ENCODE measurements at places on chromosomes 4 and X.

DNA sequence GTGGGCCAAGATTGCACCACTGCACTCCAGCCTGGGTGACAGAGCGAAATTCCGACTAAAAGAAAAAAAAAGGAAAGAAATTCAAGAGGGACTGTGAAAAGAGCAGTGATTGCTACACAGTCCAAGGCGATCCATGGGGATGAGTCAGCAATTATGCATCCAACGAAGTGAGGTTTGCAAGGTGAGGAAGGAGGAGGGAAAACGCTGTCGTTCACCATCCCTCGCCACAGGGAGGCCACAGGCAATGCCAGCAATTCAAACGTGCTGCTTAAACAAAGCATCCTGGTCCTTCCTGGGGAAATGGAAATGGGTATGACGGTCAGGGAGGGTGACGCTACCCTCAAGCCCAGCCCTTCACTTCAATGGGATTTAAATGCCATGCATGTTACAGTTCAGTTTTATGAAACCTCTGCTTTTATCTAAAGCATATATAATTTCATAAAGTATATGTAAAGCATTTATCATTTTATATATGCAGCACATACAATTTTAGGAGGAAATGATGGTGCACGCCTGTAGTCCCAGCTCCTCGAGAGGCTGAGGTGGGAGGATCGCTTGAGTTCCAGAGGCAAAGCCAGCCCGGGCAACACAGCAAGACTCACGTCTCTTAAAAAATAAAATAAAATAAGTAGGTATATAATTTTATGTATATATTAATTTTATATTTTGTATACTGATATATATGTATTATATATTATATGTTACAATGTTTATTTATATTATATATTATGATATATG is 108.7 kb downstream of the DHRSX start:
- peak; percentile 64 for DNase-seq

DNA sequence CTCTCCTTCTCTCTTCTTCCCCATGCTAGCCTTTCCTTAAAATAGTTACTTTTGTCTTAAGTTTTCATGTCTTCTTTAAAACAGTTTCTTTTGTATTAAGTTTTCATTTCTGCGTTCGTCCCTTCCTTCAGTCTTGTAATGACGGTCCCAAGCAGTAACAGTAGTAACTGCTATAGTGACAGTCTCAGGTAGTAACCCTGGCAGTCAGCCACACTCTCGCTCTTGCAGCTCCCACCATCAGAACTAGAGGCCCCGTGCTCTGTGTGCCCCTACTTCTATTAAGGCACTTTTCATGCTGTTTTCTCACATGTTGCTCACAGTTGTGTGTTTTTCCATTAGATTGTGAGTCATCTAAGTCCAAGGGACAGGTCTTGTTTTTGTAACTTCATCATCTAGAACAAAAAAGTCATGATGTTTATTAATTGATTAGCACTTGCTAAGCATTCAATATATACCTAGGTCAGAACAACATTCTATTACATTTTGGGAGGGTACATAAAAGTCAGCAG is 49.3 kb downstream of the C4orf33 start:
- DNase-seq, result no peak

GRCh38 chrX:37697169-37697760 is 11.7 kb downstream of the XK start:
- DNase-seq, result no peak

GRCh38 chr4:6435010-6435409 is 37.4 kb downstream of the PPP2R2C start:
- peak; percentile 8 for DNase-seq

DNA sequence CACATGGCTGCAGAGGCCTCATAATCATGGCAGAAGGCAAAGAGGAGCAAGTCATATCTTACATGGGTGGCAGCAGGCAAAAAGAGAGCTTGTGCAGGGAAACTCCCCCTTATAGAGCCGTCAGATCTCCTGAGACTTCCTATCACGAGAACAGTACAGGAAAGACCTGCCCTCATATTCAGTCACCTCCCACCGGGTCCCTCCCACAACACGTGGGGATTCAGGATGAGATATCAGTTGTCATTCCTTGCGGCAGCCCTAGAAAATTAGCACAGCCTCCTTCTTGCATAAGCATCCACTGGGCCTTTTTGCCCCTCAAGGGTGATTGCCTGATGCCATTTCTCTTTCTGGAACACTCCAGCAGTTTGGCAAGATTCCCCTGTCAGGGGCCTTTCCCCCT is 61.7 kb upstream of the STX18 start:
- DNase-seq, result no peak

DNA sequence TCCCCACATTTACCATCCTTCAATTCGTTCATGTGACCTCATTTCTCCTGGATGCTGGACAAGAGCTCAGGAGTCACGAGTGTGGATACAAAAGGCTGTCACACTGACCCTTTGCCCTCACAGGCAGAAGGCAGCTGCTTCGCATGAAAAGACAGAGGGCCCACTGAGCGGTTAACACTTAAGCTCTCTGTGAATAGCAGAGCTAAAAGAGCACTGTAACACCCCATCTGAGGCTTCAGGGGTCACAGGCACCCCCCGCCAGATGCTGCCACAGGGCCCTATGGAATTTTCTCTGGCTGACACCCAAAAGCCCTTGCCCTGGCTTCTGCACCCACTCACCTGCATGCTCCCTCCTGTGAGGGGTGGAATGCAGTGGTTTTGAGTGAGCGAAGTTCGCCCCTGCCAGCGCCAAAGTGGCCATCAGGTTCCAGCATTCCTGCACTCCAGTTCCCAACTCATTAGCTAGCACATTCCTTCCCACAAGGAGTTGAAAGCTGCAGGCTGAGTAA is 360.9 kb downstream of the PPP3CA start:
- no peak for DNase-seq

DNA sequence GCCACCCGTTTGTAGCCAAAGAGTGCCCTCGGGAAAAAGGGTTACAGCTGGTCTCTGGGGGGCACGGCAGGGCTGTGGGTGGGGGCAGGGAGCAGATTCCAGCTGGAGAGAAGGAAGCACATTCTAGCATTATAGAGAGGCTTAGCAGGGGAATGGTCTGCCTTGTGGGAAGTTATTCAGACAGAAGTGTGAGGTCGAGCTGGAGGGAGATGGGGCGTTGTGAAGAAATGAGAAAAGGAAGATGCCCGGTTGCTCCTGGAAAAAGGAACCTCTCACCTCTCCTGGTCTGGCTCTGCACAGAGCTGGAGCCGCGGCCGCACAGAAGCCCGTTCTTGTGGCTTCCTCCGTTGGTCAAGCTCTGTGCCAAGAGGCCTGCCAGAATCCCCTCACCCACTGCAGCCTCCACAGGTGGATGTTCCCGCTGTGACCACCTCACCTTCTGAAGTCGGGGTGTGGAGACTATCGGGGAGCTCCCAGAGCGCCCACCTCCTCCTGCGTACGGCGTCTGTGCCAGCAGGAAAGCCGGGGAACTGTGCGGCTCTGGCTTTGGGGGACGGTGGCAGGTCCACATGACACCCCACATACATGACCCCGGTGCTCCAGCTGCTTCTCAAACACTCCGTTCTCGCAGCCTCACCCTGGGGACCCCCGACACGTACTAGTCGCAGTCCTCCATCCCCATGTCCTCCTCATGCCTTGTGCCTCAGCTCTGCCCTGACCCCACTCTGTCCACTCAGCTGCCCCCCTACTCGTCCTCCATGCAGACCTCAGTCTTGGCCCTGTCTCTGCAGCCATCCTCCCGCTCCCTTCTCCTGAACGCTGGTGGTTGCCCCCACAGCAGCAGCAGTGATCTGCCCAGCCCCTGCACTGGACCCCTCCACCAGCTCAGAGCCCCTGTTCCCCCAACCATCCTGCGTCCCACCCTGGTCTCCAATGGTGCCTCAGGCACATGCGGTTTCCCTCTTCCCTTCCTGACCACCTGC is 52.2 kb upstream of the HGFAC start:
- DNase-seq, result no peak

GRCh38 chrX:119871245-119871598 is 311 bp downstream of the RNF113A start:
- no peak for DNase-seq

DNA sequence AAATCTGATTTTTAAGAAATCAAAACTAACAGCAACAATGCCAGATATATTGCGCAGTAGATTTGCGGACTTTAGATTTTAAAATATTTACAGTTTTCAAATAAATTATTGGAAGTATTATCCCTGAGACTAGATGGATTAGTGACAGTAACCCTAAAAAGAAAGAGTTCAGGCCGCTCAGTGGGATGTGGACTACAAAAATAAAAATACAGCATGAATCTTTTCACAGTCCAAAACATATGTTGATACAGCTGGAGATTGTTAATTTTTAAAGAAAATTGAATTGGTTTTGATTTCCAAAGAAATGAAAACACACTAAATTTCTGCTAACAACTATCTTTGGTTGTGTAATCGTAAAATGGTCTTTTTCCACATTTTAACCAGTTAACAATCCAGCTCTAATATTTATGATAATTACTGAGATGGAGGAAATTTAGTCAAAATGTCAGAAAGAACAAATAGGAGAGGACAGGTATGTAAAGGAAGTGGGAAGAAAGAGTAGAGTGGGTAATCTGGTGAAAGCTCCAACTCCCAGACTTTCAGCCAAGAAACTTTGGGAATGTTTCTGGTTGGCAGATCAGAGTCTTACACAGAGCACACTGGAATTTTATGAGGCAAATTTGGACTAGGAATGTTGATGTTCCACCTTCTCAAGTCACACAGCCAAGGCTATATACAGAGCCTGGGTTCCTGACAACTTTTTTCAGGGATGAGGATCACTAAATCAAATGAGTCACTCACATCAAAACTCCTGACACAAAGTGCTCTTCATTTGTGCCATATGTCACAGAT is 15.1 kb downstream of the C4orf36 start:
- no peak for DNase-seq

DNA sequence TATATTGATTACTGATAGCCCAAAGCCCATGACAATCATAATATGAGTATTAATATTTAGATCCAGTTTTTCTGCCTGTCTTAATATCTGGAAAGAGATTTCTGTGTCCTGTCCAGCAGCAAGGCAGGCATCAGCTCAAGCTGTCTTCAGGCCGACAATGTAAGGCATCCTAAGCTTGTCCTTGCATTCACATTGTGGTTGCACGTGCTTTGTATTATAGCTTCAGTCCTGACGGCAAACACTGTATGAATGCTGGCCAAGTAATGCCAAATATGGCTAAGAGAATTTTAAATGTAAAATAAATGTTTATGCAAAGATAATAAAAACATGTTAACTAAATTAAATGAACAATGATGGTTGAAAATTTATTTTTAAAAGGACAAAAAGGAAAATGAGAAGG is 255.7 kb upstream of the RPS6KA3 start:
- DNase-seq, result no peak

DNA sequence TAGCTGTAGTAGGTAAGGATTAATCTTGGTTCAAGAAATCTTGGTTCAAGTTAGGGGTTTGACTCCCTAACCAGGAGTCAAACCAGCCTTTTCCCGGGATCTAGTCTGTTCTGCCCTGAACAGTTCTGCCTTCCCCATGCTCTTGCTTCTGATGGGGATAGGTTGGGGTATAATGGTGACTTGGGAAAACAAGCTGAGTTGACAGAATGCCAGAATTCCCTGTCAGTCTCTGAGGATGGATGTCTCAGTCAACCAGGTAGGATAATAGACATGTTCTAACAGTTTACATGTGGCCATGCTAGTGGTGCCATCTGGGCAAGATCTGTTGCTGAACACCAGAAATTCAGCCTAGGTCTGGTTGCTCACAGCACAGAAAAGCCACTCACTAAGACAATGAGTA is 51.4 kb downstream of the RAB40AL start:
- no peak for DNase-seq

GRCh38 chr4:89273741-89274141 is 33.9 kb downstream of the GPRIN3 start:
- no peak for DNase-seq

GRCh38 chr4:184845367-184846021 is 19.7 kb upstream of the ACSL1 start:
- peak; percentile 76 for DNase-seq

DNA sequence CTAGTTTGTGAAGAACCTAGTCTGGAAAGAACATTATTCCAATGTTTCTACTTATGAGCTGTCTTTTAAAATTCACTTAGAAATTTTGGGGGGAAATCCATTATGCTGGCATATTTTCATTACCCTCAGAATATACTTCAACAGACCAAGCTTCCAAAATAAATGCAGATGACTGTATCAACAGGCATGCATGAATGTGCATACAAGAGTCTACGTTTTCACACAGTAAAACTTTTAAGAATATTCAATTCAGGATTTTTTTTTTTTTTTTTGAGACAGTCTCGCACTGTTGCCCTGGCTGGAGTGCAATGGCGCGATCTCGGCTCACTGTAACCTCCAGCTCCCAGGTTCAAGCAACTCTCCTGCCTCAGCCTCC is 49.7 kb downstream of the ABCG2 start:
- peak; percentile 13 for DNase-seq

All from GM23248 (cell line).